Breast epithelium (tissue), 4 donors: ENCODE measurements at places on chromosomes 7 and 10. TPM values are rescaled to one million over a fixed set of nuclear protein-coding genes. Genes with fewer than 3 reads are reported as not detected.

Gene MRPS17
- 10.4 TPM for total RNA-seq

DNA sequence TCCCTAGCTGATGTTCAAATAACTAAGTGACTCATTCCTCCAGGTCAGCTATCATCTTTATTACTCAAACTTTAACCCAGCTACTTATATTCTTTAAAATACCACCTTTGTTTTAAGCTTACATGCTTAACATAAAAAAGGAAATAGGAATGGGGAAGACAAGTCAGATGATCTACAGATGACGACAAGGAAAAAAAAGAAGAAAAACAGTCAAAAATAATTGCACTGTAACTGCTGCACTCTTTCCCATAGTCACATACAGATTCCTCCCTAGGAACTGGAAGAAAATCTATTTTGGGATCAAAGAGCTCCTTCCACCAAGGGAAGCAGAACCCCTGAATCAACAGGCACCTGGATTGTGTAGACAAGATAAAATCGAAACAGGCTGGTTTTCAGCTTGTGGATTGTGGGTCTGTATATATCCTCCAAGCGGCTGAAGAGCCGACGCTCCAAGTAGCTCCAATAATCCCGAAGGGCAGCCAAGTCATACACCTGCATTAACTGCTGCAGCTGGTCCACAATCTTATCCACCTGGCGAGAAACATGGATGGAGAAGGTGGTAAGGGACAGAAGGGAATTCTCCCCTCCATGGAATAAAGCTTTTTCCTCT is 2.0 kb downstream of the WDR91 start:
- H3K27ac ChIP-seq: no peak overlapping the region
- no peak overlapping the region for H3K4me3 ChIP-seq
- H3K27me3 ChIP-seq: no peaks in the 10 kb centered on the region
- no peak for DNase-seq
- H3K4me1 ChIP-seq: no peaks in the 10 kb centered on the region

Gene KAZALD1
- total RNA-seq: 2.8 TPM

Gene HECW1
- 0.66 TPM for total RNA-seq

DNA sequence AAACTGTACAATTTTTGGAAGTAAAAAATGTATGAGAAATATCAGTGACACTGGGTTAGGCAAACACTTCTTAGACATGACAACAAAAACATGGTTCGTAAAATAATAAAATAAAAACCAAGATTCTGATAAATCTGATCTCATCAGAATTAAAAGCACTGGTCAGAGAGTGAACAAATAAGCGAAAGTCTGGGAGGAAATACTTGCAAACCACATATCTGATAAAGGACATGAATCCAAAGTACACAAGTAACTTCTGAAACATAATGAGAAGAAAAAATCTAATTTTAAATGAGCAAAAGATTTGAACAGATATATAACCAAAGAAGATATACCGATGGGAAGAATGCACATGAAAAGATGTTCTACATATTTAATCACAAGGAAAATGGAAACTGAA is 91.5 kb downstream of the RTKN2 start:
- no peak overlapping the region for H3K27ac ChIP-seq
- H3K27me3 ChIP-seq: no peaks in the 10 kb centered on the region
- no peaks in the 10 kb centered on the region for H3K4me1 ChIP-seq
- no peak for DNase-seq
- H3K4me3 ChIP-seq: no peak overlapping the region

Gene DNAJB9
- 41.0 TPM for total RNA-seq

DNA sequence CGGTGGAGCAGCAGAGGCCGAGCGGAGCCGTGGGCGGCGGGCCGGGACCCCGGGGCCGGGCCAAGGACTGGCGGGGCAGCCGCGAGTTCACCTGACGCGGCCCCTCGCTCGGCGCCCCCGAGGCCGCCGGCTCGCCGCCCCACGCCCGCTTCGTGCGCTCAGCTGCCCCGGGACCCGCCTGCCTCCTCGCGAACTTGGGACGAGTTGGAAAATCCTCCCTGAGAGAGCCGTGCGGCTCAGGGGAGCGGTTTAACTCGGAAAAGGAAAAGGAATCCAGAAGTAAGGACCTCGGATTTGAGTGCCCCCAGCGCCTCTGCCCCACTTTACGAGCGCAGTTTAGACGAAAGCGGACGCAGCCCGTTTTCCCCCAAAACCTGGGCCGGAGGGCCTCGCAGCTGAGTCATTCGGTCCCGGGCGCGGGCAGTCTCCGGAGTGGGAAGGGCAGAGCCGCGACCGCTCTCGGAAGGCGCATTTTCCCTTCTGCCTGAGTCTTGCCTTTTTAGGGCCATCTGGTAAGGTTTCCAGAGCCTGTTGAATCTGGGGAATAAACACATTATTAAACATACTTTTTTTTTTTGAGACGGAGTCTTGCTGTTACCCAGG is 744 bp downstream of the CREM start:
- DNase-seq: peak; percentile 45
- H3K4me1 ChIP-seq: no peaks in the 10 kb centered on the region
- H3K4me3 ChIP-seq: peak overlapping the region; percentile 73
- H3K36me3 ChIP-seq: no peaks in the 10 kb centered on the region
- peak overlapping the region; percentile 100 for H3K27ac ChIP-seq

GRCh38 chr7:118109607-118110006 is 74.4 kb upstream of the LSM8 start:
- no peaks in the 10 kb centered on the region for H3K27me3 ChIP-seq
- H3K4me3 ChIP-seq: no peak overlapping the region
- no peaks in the 10 kb centered on the region for H3K36me3 ChIP-seq
- no peak for DNase-seq
- H3K4me1 ChIP-seq: no peaks in the 10 kb centered on the region
- H3K27ac ChIP-seq: no peak overlapping the region

DNA sequence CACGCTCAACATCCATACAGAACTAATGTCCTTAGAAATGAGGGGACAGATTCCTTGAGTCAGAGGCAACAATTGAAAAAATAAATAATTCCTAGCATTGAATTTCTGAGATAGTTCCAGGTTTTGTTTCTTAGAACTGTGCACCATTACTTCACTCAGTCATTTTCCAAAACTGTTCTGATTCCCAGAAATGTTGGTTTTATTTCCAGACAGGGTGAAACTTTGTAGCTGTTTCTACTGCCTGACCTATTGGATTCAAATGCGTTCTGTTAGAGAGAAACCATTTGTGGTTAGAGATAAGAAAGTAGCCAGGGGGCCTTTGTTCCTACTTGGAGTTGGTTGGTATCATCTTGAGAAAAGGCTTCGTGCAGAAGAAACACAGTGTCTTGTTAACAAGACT is 8.1 kb upstream of the DEPP1 start:
- peak overlapping the region; percentile 95 for H3K27ac ChIP-seq
- no peak for DNase-seq
- no peaks in the 10 kb centered on the region for H3K27me3 ChIP-seq
- H3K4me3 ChIP-seq: no peak overlapping the region
- no peaks in the 10 kb centered on the region for H3K4me1 ChIP-seq

- no peak for DNase-seq
- no peaks in the 10 kb centered on the region for H3K27me3 ChIP-seq
- peak overlapping the region; percentile 9 for H3K4me3 ChIP-seq
- H3K36me3 ChIP-seq: no peaks in the 10 kb centered on the region
Measured at GRCh38 chr10:86261941-86262687, 104.5 kb downstream of the GRID1 start.

DNA sequence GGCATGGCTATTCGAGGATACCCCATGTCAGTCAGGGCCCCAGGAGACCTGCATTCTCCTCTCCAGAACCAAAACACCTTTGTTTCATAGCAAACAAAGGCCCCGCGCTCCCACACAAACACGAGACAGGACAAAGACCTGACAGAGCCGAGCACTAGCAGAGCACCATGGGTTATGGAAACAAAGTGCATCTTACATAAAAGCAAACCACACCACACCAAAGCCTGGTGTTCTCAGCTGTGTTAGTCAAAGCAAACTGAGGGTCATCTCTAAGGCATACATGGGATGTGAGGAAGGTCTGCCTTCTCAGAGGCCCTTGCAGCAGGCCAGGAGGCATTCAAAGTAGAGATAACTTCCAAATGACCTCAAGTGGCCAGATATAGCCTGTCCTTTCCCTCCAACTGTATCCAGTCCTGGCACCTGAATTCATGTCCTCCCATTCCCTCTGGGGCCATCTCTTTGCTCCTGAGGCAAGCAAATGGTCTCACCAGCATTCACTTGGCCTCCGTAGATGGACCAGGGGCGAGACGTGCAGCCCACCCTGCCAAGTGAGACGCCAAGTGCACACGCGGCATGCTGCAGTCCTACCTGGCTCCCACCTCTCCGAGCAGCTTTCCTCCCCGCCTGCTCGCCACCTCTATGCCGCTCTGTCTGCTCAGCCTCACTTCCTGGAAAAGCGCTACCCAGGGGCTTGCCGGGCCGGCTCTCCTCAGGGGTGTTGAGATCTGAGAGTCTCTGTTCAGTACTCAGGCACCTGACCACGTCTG is 45.3 kb upstream of the PDLIM1 start:
- no peak for DNase-seq
- no peaks in the 10 kb centered on the region for H3K27me3 ChIP-seq
- peak overlapping the region; percentile 12 for H3K27ac ChIP-seq
- H3K4me3 ChIP-seq: no peak overlapping the region
- H3K36me3 ChIP-seq: no peaks in the 10 kb centered on the region

DNA sequence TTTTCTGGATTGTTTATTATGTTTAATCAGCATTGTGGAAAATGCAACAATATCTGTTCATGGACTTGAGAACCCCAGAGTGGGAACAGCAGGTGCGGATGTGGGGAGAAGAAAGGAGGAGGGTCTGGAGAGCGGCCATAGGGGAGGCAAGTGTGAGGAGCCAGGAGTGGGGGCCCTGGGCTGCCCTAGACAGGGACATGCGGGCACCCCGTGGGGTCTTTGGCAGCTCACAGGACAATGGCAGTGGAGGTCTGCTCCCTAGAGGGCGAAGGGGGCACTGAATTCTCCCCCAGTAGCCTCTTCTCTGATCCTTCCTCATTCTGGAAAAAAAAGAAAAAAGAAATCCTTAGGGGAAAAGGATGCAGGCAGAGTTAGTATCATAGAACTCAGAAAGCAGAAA is 8.9 kb downstream of the TMEM176B start:
- H3K4me1 ChIP-seq: no peaks in the 10 kb centered on the region
- no peaks in the 10 kb centered on the region for H3K36me3 ChIP-seq
- H3K27ac ChIP-seq: no peak overlapping the region

DNA sequence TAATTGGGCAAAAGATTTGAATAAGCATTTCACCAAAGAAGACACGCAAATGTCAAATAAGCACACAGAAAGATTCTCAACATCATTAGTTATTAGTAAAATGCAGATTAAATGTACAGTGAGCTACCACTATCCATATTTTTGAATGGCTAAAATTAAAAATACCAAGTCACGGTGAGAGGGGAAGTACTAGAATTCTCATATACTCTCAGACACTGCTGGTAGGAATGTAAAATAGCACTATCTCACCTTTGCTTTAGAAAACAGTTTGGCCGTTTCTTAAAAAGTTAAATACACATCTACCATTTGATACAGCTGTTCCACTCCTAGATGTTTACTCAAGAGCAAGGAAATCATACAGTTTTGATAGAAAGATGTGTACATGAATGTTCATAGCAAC is 115.8 kb upstream of the CELF2 start:
- no peaks in the 10 kb centered on the region for H3K36me3 ChIP-seq
- no peak for DNase-seq
- H3K27ac ChIP-seq: no peak overlapping the region
- H3K27me3 ChIP-seq: no peaks in the 10 kb centered on the region
- H3K4me1 ChIP-seq: no peaks in the 10 kb centered on the region

DNA sequence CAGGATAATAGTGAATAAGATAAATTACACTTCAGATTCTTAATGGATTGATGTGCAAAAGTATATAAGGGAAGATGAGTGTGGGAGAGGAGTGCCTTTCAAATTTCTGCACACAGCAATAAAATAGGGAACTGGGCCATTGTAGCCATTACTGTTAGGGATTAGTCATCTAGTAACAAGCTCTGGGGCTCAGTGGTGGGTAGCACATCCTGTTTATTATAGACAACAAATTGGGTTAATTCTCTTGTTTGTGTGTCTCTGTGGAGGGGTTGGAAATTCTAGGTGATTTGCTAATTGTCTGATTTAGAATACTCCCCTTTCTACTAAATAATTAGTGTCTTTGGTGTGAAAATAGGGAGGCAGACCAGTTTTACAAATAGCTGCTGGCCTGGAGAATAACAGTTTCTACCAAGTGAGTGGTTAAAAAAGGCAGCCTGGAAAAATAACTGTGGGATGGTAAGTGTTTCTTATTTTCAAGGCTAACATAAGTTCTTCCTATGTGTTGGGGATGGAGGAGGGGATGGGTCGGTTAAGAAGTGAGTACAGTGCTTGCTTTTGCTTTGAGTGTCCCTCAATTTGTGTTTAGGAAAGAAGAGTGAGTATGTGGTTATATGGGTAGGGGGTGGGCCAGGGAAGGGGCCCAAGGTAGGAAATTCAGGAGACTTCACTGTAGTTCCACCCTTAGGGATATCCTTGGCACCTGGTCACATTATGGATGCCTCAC is 43.3 kb upstream of the TMEM248 start:
- no peak overlapping the region for H3K27ac ChIP-seq
- DNase-seq: no peak
- H3K27me3 ChIP-seq: no peaks in the 10 kb centered on the region
- no peaks in the 10 kb centered on the region for H3K4me1 ChIP-seq
- no peaks in the 10 kb centered on the region for H3K36me3 ChIP-seq
- no peak overlapping the region for H3K4me3 ChIP-seq

DNA sequence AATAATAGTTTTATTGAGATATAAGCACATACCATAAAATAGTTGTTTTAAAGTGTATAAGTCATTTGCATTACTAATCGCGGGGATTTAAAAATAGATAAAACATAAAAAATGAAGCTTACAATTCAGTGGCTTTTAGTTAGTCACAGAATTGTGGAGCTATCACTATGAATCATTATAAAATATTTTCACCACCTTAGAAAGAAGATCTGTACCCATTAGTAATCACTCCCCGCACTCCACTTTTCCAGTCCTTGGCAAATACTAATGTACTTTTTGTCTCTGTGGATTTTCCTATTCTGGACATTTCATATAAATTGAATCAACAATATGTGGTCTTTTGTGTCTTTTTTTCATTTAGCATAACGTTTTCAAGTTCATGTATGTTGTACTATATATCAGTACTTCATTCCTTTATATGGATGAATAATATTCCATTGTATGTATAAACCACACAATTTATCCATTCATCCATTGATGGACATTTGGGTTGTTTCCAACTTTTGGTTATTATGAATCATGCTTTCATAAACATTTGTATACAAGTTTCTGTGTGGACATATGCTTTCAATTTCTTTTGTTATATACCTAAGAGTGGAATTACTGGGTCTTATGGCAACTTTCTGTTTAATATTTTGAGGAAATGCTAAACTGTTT is 162.5 kb downstream of the MAGI2 start:
- no peak overlapping the region for H3K4me3 ChIP-seq
- no peaks in the 10 kb centered on the region for H3K36me3 ChIP-seq
- no peak for DNase-seq
- H3K27me3 ChIP-seq: no peaks in the 10 kb centered on the region

Gene TEX47
- not detected for total RNA-seq

GRCh38 chr7:107972941-107973376 is 30.0 kb downstream of the LAMB1 start:
- peak overlapping the region; percentile 62 for H3K27ac ChIP-seq
- H3K4me1 ChIP-seq: no peaks in the 10 kb centered on the region
- H3K4me3 ChIP-seq: no peak overlapping the region
- H3K27me3 ChIP-seq: no peaks in the 10 kb centered on the region

Gene LRCH4
- 49.6 TPM for total RNA-seq
